ENCODE measurements at places on chromosomes 1 and 21.

- no peak for DNase-seq
These were observed 14.7 kb upstream of the CD53 start for GRCh38 chr1:110857964-110858948.

GRCh38 chr1:91777630-91778300 is 108.2 kb downstream of the TGFBR3 start:
- DNase-seq = no peak

GRCh38 chr1:117657031-117657430 is 51.2 kb downstream of the TENT5C start:
- DNase-seq = no peak

DNA sequence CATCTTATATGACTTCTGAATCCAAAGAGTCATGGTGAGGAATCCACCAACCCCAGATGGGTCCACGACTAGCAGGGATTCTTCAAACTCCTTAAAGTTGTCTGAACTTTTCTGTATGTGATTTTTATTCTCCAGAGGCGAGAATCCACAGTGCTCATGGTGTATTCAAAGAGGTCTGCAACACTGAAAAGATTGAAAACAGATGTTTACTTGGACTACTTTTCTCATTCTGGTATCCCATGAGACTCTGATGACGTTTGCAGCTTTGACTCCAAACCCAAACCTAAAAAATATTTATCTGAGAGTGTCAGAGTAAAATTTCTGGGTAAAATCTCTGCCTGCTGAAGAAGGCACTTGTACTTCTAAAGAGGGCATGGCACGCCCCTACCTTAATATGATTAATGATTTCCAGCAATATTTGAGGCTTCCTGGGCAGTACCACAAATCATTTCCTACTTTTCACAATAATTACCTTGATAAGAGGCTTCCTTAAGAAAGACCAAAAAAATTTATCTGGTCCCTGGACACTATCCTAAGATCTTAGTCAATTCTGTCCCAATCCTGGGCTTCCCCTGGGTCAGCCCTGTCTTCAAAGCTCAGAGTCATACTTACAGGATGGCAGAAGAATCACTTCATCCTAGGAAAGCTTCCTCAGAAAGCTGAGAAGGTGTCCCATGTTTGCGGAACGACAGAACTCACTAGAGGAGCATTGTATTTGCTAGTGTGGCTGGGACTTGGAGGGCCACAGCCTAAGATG is 76.5 kb upstream of the MAP10 start:
- DNase-seq = no peak

GRCh38 chr1:198922638-198923430 is 284.0 kb downstream of the PTPRC start:
- no peak for DNase-seq

DNA sequence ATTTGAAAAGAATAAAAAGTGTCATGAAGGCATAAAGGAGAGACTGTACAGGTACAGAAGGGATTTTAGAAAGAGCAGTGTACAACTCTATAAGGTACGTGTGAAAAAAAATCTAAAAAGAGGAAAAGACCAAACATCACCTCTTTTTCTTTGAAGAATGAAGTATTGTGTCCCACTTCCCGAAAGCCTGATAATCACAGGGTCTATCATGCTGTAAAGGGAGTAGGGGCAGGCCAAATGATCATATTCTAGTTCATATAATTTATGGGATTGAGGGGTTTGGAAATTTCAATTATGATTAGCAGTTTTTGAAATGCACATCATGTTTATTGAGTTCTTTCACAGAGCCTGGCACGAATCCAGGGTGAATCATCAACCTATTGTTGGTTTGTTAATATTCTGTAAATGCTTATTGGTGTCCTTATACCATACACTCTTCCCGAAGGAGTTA is 910 bp upstream of the RERE start:
- DNase-seq = no peak

DNA sequence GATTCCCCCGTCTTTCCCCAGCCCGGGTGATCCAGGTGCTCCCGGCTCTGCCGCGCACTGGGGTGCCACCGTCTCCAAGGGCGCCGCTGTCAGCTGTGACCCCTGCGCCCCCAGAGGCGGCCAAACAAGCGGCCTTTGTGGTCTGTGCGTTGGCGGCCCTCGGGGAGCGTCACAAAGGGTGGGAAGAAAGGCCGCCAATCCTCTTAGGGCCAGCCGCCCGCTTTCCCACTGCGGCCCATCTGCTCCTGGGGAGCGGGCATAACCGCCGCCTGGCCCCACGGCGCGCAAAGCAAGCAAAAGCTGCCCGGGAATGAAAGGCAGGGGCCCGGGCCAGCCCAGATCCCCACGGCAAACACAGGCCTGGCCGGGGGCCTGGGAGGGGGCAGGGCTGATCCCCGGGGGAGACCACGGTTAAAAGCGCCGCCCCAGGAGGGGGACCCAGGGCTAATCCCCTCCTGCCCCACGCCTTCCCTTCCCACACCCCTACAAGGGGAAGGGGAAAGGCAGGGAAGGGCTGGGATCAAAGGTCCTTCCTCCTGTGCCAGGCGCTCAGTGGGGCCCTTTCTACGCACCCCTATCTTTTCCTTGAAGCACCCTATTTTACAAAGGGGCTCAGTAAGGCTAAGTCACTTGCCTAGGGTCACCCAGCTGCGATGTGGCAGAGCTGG is 24.0 kb downstream of the C1QB start:
- DNase-seq = no peak

DNA sequence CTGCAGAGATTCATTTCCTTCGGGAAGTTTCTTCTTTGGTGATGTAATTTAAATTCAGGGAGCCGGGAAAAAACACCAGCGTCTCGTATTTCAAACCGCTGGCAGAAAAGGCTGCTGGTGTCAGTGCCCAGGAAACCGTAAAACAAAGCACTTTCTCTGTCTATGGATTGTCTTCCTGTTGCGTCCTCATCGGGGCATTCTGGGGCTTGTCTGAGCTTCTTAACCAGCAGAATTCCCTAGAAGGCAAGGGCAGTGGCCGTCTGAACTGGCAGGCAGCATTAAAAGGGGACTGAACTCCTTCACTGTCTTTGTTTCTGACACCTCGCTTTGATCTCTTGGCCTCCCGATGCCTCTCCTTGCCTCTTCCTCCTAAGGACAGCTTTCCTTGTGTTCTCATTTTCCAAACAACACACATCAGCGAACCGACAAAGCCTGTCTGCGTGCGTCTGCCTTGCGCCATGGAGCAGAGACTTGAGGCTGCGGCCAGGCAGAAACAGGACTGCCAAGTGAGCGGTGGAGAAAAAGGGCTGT is 391.6 kb upstream of the VAMP3 start:
- no peak for DNase-seq

DNA sequence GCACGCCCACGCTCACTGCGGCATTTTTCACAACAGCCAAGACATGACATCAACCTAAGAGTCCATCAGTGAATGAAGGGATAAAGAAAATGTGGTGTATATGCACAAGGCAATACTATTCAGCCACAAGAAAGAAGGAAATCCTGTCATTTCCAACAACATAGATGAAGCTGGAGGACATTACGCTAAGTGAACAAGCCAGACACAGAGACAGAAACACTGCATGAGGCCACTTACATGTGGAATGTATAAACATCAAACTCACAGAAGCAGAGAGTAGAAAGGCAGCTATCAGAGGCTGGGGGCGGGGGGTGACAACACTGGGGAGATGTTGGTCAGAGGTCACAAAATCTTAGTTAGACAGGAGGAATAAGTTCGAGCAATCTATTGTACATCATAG is 20.9 kb downstream of the TMPRSS2 start:
- no peak for DNase-seq

- no peak for DNase-seq
These were observed 11.2 kb upstream of the GUCA2B start for GRCh38 chr1:42141978-42142377.
